ENCODE measurements at places on chromosomes 13 and 19. TPM values are rescaled to one million over a fixed set of nuclear protein-coding genes. Genes with fewer than 3 reads are reported as not detected.

DNA sequence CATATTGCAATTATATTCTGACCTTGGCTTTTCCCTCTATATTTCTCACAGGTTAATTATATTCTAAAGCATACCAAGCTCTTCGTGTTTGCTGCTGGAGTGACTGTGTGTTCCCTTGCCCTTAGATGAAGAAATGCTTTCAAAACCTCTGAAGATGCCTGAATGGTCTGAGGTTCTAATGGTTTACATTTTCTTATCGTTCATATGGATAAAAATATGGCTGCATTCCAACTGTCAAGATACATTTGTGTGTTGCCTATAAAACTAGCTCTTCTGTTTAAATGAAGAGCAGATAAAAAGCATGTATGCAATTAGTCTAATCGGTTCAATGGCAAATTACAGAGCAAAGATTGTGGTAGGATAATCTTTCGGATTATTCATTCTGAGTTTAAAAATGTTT lies 68.4 kb upstream of the ANKRD10 start:
- H3K36me3 ChIP-seq: no peaks in the 10 kb centered on the region
- H3K27me3 ChIP-seq: no peaks in the 10 kb centered on the region
- DNase-seq: no peak
- H3K4me3 ChIP-seq: no peak overlapping the region

DNA sequence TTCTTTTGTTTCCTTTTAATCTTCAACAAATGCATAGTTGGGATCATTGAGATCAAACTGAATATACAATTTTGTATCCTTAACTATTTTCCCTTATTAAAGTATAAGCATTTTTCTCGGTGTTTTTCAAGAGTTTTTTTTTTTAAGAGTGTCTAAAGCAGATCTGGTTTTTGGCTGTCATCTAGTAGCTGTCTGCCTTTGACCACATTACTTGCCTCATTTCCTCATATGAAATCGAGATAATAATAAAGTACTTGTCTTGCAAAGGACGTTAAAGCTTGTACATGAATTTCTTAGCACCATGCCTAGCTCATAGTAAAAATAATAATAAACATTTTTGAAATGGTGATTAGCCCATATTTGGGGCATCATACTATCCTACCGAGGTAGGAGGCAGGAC lies 121.2 kb downstream of the PDS5B start:
- DNase-seq: no peak
- H3K4me1 ChIP-seq: no peaks in the 10 kb centered on the region
- no peak overlapping the region for H3K4me3 ChIP-seq
- peaks cover 25% of the 10 kb centered on the region for H3K36me3 ChIP-seq

DNA sequence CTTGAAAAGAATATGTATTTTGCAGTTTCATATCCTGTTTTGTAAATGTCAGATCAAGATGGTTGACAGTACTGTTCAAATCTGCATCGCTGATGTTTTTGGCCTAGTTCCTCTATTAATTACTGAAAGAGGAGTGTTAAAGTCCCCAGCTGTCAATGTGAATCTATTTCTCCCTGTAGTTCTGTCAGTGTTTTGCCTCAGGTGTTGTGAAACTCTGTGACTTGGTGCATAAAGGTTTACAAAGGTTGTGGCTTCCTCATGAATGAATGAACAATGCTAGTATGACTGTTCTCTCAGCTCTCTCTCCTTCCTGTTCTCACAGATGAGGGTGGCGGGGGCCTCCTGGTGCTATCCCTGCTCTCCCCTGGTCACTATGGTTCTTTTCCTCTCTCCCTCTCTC lies 142.4 kb downstream of the MYCBP2 start:
- no peaks in the 10 kb centered on the region for H3K4me1 ChIP-seq
- no peaks in the 10 kb centered on the region for H3K27me3 ChIP-seq
- peaks cover 25% of the 10 kb centered on the region for H3K36me3 ChIP-seq
- DNase-seq: peak; percentile 27
- no peak overlapping the region for H3K27ac ChIP-seq

GRCh38 chr19:41265395-41266153 lies 1.4 kb downstream of the HNRNPUL1 start:
- peak; percentile 38 for DNase-seq
- peak overlapping the region; percentile 99 for H3K27ac ChIP-seq
- H3K4me1 ChIP-seq: peaks cover 34% of the 10 kb centered on the region

GRCh38 chr13:48896312-48896711 lies 79.4 kb upstream of the FNDC3A start:
- H3K27ac ChIP-seq: no peak overlapping the region
- no peaks in the 10 kb centered on the region for H3K27me3 ChIP-seq
- no peak overlapping the region for H3K4me3 ChIP-seq
- no peaks in the 10 kb centered on the region for H3K36me3 ChIP-seq

GRCh38 chr19:46350758-46351159 lies 3.9 kb downstream of the PPP5C start:
- no peaks in the 10 kb centered on the region for H3K27me3 ChIP-seq
- H3K4me3 ChIP-seq: no peak overlapping the region
- DNase-seq: no peak
- peaks cover 32% of the 10 kb centered on the region for H3K36me3 ChIP-seq
- H3K4me1 ChIP-seq: peaks cover 59% of the 10 kb centered on the region
- peak overlapping the region; percentile 69 for H3K27ac ChIP-seq

- no peak overlapping the region for H3K4me3 ChIP-seq
- peaks cover 12% of the 10 kb centered on the region for H3K4me1 ChIP-seq
- no peak for DNase-seq
- no peak overlapping the region for H3K27ac ChIP-seq
- no peaks in the 10 kb centered on the region for H3K27me3 ChIP-seq
- peaks cover 18% of the 10 kb centered on the region for H3K36me3 ChIP-seq
These were observed 1.6 kb upstream of the ZNF497 start for GRCh38 chr19:58364146-58364545.

- no peak overlapping the region for H3K4me3 ChIP-seq
- H3K27ac ChIP-seq: no peak overlapping the region
- H3K4me1 ChIP-seq: no peaks in the 10 kb centered on the region
- DNase-seq: no peak
These were observed 1456.1 kb upstream of the MIR17HG start for GRCh38 chr13:89891416-89891815.

- no peak overlapping the region for H3K27ac ChIP-seq
- no peak overlapping the region for H3K4me3 ChIP-seq
- peaks cover 4% of the 10 kb centered on the region for H3K4me1 ChIP-seq
- peaks cover 18% of the 10 kb centered on the region for H3K27me3 ChIP-seq
- peaks cover 6% of the 10 kb centered on the region for H3K36me3 ChIP-seq
These were observed 112.8 kb downstream of the CRYL1 start for GRCh38 chr13:20412691-20413355.

DNA sequence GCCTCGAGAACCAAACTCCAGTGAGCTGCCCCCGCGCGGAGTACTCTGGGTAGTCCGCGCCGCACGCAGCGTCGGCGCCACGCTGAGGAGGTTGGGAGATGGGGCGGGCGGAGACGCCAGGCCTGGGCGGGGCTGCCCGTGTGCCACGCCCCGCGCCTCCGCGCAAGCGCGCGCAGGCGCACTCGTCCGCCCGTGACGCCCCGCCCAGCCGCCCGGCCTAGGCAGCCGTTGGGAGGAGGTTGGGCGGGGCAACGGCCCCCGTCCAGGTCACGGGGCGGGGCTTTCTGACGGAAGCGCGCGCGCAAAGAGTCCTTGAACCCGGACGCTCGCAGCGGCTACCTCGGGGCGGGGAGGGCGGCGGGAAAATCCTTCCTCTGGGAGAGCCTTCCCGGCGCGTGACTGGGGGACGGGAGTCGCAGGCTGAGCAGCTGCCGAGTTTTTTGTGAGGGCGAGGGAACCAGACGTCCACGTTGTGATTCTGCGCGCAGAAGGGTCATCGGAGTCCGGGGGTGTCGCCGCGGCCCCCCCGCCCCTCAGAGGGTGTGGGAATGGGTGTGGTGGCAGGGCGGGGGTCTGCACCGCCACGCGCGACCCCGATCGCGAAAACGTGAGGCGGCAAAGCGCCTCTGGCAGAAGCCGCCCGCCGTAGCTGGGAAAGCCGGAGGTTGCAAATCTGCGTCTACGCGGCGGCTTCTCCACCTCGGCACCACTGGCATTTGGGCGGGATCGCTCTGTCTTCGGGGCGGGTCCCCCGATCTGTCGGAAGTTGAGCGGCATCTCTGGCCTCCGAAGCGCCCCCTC lies at the start of gene MED26:
Gene MED26 (minus strand): TSS at position 22 of the 801 bp plus-strand sequence. CDS start 261 bp downstream, outside the sequence.
- H3K4me1 ChIP-seq: peaks cover 23% of the 10 kb centered on the region
- H3K27me3 ChIP-seq: no peaks in the 10 kb centered on the region
- DNase-seq: peak; percentile 97
- peak within 1 kb of the TSS; percentile 100 for H3K27ac ChIP-seq
- H3K36me3 ChIP-seq: peaks cover 34% of the 10 kb centered on the region

DNA sequence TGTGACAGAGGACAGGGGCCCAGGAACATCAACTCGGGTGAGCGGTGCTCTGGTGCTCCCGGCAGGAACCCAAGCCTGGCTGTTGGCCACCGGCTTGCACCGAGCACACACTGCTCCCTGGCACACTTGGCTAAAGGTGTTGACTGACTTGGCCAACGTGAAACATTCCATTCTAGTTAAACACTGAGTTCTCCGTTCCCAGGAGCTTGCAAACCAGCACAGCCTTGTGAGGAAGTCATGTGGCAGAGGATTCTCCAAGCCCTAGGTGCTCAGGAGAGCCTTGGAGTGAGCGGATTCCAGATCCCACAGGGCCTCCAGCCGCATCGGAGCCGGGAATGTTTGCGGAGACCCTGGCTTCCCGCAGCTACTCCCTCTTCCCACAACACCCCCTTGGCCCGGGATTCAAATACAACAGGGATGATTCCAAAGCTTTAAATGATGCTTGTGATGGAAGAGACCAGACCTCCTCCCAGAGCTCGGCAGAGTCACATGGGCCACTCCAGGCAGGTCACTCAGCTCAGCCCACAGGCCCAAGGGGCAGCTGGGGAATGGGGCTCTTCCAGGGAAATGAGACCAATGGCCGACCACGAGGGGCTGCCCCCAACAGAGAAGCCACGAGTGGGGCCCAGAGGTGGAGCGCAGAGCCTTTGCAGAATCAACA lies 2.9 kb downstream of the C13orf46 start:
- H3K27me3 ChIP-seq: no peaks in the 10 kb centered on the region

DNA sequence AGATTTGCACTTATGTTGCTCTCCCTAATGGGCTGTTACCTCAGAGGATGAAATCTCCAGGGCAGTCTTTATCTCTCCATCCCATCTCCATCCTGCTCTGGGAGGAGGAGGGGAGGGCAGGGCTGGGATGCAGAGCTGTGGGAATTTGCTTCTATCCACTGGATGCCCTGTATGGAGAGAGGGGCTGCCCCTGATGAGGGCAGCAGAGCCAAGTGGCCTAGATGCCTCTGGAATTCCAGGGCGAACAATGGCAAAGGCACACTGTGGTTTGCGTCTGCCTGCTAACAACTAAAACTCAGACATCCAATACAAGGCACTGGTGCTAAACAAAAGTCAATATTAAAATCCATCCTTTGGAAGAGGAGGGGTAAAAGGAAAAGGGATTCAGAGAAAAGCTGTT lies 165.1 kb downstream of the COG6 start:
- H3K4me3 ChIP-seq: no peak overlapping the region
- no peak overlapping the region for H3K27ac ChIP-seq
- H3K4me1 ChIP-seq: no peaks in the 10 kb centered on the region
- DNase-seq: no peak
- H3K27me3 ChIP-seq: no peaks in the 10 kb centered on the region
- H3K36me3 ChIP-seq: no peaks in the 10 kb centered on the region

GRCh38 chr19:10112037-10112761 lies 706 bp downstream of the P2RY11 start:
- no peak for DNase-seq
- no peak overlapping the region for H3K4me3 ChIP-seq
- no peak overlapping the region for H3K27ac ChIP-seq

ANGPTL4 gene
- 2.2 TPM for polyA plus RNA-seq

KLF2 gene
- polyA plus RNA-seq: 84.1 TPM

TEX29 gene
- polyA plus RNA-seq: 0.36 TPM

THSD1 gene
- polyA plus RNA-seq: 20.1 TPM

ZNF540 gene
- polyA plus RNA-seq: 1.6 TPM
